ENCODE measurements at places on chromosomes 3 and 15.

GRCh38 chr3:66403323-66403990, 97.4 kb downstream of the LRIG1 start:
- DNase-seq, result no peak

GRCh38 chr15:39459548-39459947, 121.3 kb upstream of the THBS1 start:
- DNase-seq, result no peak

- DNase-seq, result no peak
These were observed 82.8 kb downstream of the PLXNA1 start for GRCh38 chr3:127065561-127066290.

- DNase-seq, result no peak
These were observed 31.2 kb upstream of the ALDH1L1 start for GRCh38 chr3:126211569-126211968.

DNA sequence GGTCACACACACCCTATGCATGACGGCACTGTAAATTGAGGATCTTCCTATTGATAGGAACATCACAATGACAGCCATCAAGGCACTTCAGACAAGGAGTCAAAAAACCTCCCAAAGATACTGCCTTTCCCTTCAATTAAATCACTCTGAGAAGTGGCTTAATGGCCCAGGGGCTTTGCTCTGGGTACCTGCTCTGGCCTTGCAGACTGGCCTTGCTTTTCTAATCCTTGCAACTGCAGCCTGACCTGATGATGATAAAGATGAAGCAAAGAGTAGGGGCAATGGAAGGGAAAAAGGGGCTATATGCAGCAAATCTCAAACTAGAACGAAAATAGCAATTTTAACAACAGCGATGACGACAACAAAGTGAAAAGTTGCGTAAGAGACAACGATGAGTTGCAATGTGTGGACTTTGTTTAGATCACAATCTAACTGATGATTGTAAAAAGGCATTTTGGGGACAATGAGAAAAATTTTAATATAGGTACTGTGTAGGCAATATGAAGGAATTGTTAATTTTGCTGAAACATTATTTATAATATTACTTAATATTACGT, 14.6 kb downstream of the ADAMTS9 start:
- no peak for DNase-seq

GRCh38 chr3:145623349-145623748, 537.6 kb downstream of the PLOD2 start:
- DNase-seq, result no peak

GRCh38 chr3:25214034-25214433, 214.0 kb upstream of the RARB start:
- no peak for DNase-seq

DNA sequence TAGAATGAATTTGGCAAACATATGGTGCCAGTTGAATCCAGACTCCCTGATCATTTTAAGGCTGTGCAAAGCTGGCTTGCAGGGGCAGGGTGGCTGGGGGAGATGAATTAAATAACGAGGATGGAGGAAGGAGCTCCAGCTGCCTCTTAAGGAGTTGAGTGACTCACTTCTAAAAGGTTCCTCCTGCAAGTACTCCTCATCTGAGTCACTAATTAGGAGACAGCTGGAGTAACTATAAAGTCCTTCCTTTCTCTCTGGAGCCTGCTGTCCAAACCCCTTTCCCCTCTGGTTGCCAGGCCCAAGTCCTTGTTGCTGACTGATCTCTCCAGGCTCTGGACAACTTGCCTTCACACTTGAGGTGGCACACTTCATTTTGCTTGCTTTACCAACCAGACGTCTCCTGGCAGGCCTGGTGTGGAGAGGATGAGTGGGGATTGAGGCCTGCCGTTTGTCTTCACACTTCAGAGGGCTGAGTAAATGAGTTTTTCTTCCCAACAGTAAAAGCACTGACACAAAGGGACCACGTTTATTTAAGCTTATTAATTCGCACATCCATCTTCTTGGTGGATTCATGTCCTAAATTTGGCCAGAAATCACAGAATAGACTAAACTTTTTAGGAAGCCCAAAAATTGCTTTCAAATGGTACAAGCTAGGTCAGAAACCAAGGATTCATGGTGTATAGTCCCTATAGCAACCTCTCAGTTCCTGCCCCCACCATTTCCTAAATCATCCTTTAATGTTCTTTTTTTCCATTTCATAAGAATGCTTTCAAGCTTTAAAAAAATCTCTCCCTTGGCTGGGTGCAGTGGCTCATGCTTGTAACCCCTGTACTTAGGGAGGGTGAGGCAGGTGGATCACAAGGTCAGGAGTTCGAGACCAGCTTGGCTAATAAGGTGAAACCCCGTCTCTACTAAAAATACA, 90.5 kb upstream of the MYRIP start:
- DNase-seq, result no peak

GRCh38 chr15:38414357-38414756, 39.6 kb upstream of the FAM98B start:
- no peak for DNase-seq

DNA sequence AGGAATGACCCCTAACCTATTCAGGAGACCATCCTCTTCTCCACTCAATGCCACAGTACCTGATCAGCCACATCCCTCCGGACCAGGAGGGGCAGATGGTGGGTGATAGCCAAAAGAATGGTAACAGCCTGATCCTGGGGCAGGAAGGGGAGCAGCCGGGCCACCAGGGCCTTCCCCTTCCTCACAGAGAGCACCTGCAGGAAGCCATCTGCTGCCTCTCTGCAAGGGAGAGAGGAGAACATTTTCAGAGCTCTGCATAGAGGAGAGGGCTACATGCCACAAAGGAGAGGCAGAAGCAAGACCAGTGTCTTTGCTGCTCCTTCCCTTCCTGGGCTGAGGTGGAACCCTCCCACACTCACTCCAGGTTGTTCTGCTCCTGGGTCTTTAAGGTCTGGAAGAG, 5.5 kb upstream of the SPG11 start:
- DNase-seq, result no peak

DNA sequence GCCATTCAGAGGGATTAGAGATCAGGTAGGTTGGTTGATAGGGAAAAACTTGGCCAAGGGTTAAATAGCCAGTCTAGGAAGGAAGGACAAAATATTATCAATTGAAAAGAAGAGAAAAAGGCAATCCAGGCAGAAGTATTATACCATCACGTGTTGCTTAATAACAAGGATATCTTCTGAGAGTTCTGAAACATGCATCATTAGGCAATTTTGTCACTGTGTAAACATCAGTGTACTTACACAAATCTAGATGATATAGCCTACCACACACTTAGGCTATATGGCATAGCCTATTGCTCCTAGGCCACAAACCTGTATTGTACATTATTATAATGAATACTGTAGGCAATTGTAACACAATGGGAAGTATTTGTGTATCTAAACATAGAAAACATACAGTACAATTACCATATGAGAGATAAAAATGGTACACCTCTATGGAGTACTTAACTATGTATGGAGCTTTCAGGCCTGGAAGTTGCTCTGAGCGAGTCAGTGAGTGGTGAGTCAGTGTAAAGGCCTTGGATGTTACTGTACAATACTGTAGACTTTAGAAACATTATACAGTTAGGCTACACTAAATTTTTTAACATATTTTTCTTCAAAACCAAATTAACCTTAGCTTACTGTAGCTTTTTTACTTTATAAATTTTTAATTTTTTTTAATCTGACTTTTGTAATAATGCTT, 2.7 kb downstream of the TEX55 start:
- no peak for DNase-seq

DNA sequence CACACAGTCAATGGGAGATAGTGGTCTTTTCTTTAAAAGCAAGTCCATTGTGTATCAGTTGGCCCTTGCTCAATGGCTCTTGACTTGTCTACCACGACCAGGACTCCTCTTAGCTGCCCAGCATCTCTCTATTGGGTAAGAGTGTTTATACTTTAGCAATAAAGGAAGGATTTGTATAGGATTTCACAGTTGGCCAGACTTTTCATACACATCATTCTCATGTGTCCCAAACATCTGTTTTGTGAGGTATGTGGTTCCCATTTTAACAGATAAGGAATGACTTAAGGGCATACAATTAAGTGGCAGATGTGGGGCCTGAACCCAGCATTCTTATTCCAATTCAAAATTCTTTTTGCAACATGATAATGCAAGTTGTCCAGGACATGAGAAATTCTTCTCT, 191.5 kb downstream of the CHST2 start:
- no peak for DNase-seq

All from activated T-cell treated with anti-CD3 and anti-CD28 coated beads, Interleukin-2, amount 50 U/mL, for 1 hour (primary cell).